D721Med (cell line): ENCODE measurements at places on chromosomes 3 and 15.

DNA sequence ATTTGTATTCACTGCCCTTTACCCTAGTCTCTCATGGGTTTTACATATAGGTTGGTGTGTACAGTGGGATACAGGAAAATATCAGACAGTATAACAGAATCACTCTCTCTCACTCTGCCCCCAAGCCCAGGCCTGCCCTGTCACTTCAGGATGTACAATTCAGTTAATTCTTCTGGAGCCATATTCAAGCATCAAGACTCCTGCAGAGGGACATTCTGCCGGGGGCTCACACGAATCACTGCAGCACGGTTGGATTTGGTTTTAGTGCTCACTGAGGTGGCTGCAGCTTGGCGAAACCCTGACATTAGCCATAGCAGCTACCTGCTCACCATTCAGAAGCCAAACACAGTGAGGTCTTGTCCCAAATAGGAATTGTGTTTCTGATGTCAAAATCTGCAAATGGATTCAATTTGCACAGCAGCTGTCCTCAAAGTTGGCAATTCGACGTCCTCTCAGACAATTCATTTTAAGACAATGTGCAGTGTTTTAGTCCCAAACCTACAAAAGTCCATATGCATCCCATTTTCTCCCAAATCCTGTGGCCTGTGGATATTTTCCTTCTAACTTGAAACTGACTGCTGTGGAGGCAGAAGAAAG, 82.9 kb downstream of the CHSY1 start:
- no peak for DNase-seq

GRCh38 chr3:143771258-143771657, 77.0 kb downstream of the SLC9A9 start:
- DNase-seq: no peak

- no peak for DNase-seq
These were observed 98.2 kb upstream of the CHD2 start for GRCh38 chr15:92801774-92802464.

DNA sequence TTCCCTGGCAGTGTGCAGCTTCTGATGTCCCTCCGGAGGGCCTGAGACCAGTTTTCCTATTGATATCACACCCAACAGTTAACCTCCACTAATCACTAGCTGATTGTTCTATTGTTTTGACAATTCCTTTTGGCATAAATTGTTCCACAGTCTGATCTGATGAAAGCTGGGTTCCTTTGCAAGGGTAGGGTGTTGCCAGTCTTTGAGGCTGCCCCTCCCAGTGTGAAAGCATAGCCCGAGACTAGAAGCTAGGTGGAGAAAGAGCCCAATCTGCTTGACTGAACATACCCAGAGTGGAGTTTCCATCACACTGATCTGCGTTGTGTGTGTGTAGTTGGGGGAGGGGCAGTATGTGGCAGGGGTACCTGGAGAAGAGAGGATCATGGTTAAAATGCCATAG, 10.3 kb upstream of the PRICKLE2 start:
- no peak for DNase-seq

DNA sequence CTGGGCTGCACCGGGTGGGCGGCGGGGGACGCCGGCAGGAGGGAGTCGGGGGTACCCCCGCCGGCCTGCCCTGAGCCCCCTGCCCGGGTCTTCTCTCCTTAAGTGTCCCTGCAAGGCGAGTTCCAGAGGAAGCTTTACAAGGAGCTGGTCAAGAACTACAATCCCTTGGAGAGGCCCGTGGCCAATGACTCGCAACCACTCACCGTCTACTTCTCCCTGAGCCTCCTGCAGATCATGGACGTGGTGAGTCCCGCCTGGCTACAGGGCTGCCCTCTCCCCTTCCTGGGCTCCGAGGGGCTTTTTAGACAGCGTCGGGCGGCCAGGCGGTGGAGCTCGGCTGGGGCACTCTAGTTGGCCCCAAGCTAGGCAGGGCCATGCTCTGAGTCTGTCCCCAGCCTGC, 480 bp downstream of the CHRNA7 start:
- DNase-seq: no peak

DNA sequence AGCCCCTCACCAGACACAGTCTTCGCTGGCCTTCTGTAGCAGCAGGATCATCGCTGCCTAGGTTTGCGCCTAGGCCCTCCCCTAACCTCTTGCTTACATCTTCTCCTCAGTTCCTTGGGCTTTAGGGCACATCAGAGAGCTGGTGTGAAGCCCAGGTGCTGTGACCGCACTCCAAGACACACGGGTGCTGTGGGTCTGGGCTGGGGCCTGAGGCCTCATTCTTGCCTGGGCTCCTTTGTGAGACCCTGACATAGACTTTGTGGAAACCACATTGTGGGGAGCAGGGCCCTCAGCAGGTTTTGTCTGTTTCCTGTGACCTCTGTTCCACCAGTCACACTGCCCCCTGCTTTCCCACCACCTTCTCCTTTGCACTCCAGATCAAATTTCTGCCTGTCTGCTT, 8.0 kb downstream of the AMIGO3 start:
- no peak for DNase-seq

DNA sequence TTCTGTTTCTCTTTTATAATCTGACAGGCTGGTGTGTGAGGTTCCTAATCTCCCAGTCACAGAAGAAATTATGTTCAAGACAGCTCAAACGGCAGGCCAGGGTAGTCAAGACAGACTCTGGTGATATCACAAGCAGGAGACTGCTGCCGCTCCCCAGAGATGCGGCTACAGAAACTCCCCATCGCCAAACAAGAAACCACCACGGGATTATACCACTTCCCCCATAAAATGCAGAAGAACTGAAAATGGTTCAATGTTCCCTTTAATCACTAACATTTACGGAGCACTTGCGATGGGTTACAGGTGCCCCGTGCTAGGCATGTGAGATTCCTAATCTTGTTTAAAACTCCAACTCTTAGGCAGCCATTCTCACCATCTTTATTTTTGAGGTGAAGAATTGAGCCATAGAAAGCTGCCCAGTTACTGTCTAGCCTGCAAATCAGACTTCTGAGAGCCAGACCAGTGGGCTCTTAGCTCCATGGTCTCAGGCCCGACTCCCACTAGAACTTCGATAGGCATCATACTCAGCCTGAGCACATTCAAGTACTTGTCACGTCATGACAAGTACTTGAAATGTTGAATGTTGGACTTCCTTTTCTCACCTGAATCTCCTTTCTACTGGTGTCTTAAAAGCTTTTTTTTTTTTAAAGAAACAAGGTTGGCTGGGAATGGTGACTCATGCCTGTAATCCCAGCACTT, 58.4 kb downstream of the TBC1D2B start:
- DNase-seq: no peak

DNA sequence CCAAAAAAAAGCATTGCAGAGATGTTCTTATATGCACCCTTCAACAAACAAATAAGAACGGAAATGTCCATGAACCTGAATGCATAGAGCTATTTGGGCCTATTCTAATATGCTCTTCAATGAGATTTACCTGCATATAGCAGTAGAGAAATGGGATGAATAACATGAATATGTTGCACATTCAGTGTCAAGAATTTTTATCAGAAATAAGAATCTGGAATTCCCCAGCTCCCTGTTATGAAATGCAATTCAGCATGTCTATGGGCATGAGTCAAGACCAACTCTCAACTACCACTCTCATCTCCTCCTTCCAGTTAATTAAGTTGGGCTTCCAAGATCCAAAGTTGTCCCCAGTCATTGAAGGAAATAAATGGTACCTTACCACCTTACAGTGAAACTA, 133.7 kb upstream of the ALCAM start:
- no peak for DNase-seq

DNA sequence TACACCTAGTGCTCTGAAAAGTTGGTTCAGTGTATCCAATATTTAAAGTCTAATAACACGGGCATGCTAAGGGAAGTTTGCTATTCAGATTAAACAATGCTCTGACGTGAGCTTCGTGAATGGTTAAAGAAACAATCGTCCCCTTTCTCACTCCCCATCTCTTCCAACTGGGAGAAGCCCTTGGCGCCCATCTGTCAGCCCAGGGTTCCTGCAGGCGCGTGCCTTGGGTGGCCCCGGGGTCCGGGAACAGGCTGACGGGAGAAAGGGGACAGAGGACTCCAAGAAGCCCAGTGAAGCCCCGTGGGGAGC, 413 bp downstream of the SEC22C start:
- DNase-seq: no peak

- no peak for DNase-seq
These were observed 32.2 kb downstream of the SYNM start for GRCh38 chr15:99137111-99137546.

- no peak for DNase-seq
These were observed 151.1 kb downstream of the NUP210 start for GRCh38 chr3:13268961-13269441.

DNA sequence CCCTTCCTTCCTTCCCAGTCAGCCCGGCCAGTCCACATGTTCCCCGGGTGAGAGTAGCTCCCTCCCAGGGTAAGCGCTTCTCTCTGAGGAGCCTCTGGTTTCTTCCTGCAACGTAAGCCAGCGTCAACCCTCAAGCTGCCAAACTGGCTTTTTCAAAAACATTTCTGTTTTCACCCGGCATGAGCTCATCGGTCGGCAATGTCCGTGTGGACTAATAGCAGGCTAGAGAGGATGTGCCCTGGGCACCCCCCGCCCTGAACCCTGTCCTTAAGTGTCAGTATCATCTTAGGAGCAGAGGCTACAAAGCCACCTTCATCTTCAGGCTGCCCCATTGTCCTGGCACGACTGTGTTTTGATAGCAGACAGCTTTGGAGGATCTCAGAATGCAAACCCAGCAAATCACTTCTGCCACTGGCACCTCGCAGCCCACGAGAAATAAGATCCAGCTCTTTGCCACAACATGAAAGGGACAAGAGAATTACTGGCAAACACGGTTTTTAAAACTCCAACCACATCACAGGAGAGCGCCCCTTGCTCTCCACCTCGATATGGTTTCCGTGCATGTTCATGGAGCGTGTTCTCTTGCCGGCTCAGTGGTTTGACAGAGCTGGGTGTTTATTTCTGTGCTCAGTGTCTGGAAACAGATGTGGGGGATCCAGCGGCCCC, 9.9 kb downstream of the ALDH1A3 start:
- no peak for DNase-seq

- DNase-seq: no peak
These were observed 2.6 kb upstream of the CHST13 start for GRCh38 chr3:126521122-126521891.
